ENCODE measurements at places on chromosomes 7 and 10.

- no peak for DNase-seq
Observed at GRCh38 chr10:130711072-130711471, 574.9 kb downstream of the GLRX3 start.

- DNase-seq: no peak
Observed at GRCh38 chr7:120185940-120186682, 86.9 kb upstream of the KCND2 start.

GRCh38 chr10:11742009-11742778 is at the start of gene ECHDC3:
ECHDC3 (plus strand) TSS chr10:11742382; CDS start chr10:11742577, 195 bp downstream.
- peak; percentile 38 for DNase-seq

GRCh38 chr10:124006526-124006925 is 86.9 kb downstream of the CHST15 start:
- DNase-seq: no peak

DNA sequence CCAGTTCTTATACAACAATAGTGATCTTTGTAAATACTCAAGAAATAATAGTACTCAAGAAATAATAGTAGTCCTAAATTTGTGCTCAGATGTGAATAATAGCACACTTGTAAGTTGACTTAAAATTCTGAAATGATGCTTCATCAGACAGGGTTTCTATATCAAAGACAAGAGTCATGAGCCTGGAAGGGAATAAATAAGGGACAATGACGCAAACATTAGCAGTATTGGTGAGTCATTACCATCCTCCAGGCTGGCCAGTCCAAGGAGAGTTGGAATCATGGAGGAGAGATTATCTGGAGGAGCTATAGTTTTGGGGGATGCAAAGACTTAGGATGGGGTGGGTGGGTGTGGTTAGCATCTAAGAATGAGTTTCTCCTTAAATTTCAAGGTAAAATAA is 6.1 kb upstream of the SH3PXD2A start:
- no peak for DNase-seq

- DNase-seq: no peak
Observed at GRCh38 chr10:20277820-20278219, 461.6 kb downstream of the PLXDC2 start.

GRCh38 chr7:20458521-20458920 is 127.8 kb downstream of the ITGB8 start:
- DNase-seq: no peak
